Aorta (tissue), 5 donors: ENCODE measurements at places on chromosomes 1 and 21. TPM values are rescaled to one million over a fixed set of nuclear protein-coding genes. Genes with fewer than 3 reads are reported as not detected.

DNA sequence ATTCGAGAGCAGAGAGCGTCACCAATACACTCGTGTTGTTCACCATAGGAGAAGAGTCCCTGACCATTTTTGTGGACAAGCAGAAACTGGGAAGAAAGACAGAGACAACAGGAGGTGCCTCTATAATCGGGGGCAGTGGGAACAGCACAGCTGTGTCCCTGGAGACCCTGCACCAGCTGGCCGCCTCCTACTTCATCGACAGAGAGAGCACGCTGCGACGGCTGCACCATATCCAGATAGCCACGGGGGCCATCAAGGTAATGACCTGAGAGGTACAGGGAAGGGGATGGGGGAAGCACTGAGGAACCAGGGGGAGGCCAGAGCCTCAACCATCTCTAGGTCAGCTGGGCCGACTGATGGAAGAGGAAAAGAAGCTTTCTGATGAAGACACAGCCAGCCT, 86.4 kb downstream of the BRINP2 start:
- no peak for DNase-seq

DNA sequence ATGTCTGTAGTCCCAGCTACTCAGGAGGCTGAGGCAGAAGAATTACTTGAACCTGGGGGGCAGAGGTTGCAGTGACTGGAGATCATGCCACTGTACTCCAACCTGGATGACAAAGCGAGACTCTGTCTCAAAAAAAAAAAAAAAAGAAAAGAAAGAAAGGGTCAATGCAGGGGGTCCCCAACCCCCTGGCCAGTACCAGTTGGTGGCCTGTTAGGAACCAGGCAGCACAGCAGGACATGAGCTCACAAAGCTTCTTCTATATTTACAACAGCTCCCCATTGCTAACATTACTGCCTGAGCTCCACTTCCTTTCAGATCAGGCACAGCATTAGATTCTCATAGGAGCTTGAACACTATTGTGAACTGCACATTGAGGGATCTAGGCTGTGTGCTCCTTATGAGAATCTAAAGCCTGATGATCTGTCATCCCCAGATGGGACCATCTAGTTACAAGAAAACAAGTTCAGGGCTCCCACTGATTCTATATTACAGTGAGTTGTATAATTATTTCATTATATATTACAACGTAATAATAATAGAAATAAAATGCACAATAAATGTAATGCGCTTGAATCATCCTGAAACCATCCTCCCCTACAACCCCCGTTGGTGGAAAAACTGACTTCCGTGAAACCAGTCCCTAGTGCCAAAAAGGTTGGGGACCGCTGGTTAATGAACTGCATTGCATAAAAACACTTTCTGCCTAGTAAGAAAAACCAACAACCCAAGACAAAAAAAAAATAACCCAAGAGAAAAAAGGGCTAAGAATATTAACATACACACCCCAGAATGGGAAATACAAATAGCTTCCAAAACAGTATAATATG, 2.8 kb downstream of the ZBTB8OS start:
- no peak for DNase-seq

DNA sequence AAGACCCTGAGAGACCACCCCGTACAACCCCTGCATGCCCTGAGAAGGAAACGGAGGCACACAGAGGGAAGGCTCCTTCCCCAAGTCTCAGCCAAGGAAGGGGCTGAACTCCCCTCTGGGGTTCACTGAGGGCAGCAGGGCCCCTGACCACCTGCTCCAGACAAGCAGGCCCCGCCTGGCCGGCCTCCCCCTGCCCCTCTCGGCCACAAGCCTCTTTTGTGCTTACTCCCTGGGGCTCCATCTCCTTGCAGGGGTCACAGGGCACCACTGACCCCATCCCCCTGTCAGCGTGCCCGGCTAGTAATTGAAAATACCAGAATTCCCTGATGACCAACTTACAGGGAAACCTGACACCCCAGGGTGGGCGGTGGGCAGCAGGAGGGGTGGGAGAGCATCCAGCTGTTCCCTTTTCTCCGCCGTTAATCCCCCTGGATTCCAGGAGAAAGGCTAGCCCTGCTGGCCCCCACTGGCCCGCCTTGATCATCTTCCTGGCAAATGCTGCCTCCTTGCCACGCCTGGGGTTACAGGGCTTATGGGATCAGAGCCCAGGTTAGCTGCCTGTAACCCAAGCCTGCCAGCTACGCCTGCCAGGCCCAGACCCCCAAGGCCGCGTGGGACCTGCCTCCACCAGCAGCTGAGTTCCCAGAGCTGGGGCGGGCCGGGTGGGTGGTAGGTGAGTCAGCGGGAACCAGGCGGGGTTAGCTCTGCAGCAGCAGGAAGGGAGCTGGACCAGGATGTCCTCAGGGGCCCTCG, 96.1 kb downstream of the LACTBL1 start:
- DNase-seq: no peak

DNA sequence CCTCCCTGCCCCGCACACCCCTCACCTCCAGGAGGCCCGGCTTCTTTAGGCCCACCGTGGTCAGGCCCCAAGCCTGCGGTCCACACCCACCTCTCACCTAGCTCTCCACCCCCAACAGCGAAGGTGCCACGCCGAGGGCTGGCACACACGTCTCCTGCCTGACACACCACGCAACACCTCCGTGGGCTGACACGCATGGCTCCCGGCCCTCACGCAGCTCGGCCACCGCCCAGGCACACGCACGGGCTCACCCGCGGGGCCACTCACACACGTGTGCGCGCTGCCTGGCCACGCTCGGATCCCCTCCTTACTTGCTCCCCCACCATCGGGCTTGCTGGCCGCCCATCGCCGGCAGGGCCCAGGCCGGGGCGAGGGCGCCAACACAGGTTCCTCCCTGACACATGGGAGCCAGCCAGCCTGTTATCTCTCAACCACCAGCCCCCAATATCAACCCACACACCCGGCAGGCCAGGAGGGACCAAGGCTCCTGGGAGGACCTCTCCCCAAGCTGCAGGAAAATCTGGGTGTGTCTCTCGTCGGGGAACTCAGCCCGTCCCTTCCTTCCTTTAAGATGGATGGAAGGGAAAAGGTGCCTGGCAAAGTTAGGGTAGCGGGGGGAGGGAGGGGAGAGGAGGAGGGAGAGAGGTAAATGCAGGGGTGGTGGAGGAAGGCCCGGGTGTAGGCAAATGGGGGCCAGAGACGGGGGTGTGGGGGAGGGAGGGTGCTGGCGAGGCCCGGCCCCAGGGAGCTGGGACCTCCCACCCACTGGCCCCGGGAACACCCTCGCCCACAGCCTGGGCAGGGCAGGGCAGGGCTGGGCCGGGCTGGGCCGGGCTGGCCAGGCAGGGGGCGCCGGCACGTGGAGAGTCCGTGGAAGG, 546 bp downstream of the ELOVL1 start:
- peak; percentile 80 for DNase-seq

The HIVEP3 gene
- polyA plus RNA-seq: 1.6 TPM
